ENCODE measurements at places on chromosomes 3 and 15. TPM values are rescaled to one million over a fixed set of nuclear protein-coding genes. Genes with fewer than 3 reads are reported as not detected.

The VPS18 gene
- 24.5 TPM for total RNA-seq

The SV2B gene
- total RNA-seq: 0.87 TPM

The TERB2 gene
- total RNA-seq: not detected

The GOLGA6L7 gene
- not detected for total RNA-seq

The HRG gene
- not detected for total RNA-seq

The ST8SIA2 gene
- not detected for total RNA-seq

DNA sequence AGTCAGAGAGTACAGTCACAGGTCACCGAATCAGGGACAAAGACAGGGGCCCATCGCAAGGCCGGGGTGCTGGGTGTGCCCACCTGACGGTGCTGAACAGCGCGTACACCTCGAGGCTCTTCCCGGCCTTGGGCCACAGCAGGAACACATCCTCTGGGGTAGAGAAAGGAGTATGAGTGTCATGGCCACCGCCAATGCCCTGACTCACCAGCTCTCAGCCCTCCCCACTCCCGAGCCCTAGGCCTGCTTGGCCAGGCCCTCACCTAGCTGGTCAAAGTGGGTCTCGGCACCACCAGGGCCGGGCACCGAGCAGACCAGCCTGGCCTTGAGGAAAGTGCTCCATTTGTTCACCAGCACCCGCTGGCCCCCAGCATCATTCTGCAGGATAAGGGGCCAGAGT is 4.2 kb downstream of the SEMA3G start:
- peak; percentile 51 for DNase-seq

DNA sequence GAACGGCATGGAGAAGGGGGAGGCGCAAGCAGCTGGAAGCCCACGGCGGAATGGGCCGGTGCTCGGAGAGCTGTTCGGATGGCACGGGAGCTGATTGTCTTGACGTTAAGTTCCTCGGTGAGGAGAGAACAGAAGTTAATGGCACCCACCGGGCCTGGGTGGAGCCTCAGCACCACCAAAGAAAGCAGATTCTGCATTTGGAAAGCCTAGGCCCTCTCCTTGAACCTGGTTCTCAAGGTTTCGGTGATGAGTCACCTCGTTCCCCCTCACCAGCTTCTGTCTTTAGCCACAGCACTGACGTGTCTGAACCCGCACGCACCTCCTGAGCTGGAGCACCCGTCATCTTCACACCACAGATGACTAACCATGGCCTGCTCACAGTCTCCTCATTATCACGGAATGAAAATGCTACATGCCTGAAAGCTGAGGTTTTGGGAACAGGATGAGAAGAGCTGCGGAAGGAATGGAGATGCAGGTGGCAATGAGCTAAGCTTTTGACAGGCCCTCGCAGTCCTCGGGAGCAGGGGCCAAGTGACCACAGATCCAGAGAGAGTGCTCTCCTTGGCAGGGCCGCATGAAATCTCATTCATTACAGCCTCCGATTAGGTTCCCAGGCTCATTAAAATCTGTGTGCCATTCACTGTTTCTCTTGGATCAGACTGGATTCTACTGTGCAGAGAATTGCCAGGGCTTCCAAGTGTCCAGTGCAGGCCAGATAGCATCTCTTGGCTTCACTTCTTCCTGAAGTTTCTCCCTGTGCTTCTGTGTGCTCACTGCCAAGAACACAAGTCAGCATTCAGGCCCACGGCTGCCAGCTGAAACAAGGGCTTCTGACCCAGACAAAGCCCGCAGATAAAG is 96.3 kb upstream of the DLG1 start:
- DNase-seq: no peak

DNA sequence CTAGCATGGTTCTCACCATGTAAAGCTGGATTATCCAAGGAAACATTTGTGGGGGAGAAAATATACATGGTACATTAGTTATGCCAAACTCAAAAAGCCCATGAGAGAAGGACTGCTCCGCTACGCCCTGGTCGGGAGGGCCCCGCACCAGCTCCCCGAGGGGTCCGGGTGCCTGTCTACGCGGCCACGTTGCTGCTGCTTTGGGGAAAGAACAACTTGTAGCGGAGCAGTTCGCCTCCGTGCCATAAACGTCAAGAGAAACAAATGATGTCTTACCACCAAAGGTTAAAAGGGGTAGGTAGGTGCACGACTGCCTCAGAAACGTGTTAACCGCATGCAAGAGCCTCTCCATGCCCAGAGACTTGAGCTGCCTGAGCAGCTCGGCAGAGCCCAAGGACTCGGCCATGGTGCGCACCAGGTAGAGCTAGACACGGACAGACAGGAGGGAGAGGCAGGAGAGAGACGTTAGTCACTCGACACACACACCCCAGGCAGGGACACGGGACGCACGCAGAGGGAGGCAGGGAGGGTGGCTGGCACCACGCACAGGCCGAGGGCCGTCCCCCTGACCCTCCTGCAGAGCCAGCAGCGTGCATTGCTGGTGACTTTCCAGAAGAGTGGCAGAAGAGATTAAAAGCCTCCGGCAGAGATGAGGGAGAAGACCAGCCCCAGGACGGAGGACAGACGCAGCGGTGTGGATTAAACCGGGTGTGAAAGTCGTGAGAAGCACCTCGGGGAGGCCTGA is 63.4 kb downstream of the CYFIP1 start:
- DNase-seq: no peak

DNA sequence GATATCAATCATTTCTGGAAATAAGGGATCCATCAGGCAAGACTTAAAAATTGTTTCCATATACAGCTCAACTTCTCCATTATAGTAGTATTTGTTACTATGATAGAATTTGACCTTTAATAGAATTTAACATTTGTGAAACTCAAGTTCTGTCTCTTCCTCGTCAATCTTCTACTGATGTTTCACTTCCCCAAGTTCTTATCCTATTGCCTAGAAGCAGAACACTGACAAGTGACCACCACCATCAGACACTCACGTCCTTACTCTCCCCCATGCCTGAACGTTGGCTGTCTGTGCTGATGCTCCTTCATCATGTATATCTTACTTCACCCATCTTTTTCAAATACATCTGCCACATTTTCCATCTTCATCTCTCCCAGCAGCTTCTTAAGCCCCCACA is 26.6 kb upstream of the TAFA4 start:
- DNase-seq: no peak

DNA sequence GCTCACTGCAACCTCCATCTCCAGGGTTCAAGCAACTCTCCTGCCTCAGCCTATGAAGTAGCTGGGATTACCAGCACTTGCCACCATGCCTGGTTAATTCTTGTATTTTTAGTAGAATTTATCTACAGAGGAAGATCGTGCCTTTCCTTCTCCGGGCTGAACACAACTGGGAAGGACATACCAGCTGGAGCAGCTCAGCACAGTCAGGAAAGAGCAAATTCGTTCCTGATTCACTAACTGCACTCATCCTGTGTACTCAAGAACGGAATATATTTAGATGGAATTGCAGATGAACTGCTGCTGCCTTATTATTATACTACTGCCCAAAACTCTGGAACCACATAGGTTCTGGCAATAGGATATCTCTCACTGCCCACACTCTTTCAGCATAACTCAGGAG is 27.1 kb upstream of the P4HTM start:
- no peak for DNase-seq

DNA sequence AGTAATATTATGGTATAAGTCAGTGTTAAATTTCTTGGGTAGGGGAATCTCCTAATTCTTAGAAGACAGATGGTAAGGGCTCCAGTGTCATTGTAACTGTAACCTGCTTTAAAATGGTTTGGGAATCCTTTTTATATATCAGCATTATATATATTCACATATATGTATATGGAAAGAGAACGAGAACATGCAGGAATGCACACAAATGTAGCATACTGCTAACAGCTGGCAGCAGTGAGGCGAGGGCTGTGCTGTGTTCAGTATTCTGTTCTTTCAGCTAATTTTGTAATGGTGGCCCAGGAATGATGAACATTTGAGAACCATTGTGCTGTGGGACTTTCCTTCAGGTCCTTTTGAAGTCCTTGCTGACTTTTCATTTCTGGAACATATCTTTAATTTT is 60.8 kb downstream of the EEFSEC start:
- DNase-seq: no peak

DNA sequence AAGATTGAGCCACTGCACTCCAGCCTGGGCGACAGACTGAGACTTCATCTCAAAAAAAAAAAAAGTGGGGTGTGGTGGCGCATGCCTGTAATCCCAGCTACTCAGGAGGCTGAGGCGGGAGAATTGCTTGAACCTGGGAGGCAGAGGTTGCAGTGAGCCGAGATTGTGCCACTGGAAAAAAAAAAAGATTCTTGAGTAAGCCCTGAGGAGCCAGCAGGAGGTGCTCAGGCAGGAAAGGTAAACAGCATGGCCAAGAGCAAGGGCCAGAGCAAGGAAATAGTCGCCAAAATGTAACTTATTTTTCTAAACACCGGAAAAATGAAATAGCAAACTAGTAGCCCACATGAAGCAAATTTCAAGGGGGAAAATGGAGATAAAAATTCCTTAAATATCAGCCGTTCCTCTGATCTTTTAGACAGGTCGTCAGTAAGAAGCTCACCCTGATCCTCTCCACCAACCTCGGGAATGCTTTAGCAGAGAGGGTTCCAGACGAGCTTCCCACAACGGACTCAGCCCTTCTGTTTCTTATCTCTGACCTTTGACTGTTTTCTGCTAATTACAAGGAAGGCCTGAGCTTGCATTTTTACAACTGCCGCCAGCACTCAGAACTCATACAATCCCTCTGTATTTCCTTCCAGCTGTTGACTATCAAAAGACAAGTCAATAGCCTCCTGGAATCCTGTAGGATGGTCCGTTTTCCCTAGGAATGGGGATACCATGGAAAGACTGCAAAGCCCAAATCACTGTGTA is 45.0 kb upstream of the AKAP13 start:
- no peak for DNase-seq

GRCh38 chr15:88376574-88377174 is 90.5 kb downstream of the MRPL46 start:
- no peak for DNase-seq

GRCh38 chr3:190941694-190942260 is 79.3 kb upstream of the GMNC start:
- DNase-seq: no peak

GRCh38 chr3:49724586-49724985 is 835 bp upstream of the GMPPB start:
- peak; percentile 67 for DNase-seq

GRCh38 chr15:25863111-25863967 is at the start of gene ATP10A:
Gene ATP10A, minus strand, starts transcription at chr15:25863327. Its CDS starts 231 bp downstream, at chr15:25863096.
- peak; percentile 84 for DNase-seq

GRCh38 chr3:45214061-45214680 is 11.9 kb downstream of the TMEM158 start:
- DNase-seq: no peak

DNA sequence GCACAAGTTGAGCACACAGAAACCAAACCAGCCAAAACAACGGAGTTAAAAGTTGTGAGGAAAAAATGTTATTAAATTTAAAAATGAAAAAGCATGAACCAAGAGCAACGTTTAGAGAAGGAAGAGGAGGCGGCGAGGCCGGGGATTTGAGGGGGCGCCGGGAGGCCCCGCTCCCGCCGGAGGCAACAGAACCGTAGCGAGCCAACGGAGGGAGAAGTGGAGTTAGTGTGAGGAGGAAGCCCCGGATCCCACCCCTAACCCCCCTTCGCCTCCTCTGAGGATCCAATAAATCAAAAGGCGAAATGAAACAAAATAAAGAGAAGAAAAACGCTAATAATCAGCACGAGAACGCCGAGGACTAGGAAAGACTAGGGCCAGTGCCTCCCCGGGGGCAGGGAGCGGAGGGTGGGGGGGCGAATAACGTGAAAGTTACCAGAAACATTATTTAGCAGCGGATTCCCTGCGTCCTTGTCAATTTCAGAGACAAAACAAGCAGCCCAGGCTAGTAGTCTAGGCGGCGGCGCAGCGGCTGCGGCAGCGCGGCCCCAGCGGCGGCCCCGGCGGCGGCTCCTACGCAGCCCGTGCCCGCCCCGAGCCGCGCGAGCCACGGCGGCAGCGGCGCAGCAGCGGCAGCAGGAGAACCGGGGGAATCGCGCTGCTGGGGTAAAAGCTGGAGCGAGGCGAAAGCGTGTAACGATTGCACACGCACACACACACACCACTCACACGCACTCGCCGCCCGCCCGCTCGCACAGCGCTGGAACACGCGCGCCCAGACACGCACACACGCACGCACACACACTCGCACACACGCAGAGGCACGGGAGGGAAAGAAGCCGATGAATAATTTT is 1.7 kb downstream of the MEIS2 start:
- DNase-seq: no peak

- no peak for DNase-seq
Measured at GRCh38 chr15:68515371-68516095, 63.3 kb upstream of the CORO2B start.

DNA sequence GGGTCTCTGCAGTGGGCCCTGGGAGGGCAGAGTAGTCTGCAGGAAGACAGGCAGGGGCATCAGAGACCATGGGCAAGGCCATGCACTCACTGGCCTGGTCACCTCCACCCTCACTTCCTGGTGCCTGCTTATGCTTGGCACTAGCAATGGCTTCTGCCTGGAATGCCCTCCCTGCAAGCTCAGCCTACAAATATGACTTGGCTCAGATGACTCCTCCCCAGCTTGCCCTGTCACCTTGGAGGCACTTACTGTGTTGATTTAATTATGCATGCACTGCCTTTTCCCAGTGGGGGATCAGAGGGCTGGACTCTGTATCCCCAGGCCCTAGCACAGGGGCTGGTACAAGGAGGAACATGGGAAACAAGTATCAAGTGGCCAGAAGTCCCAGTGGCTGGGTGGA is 7.8 kb downstream of the C3orf18 start:
- DNase-seq: no peak

DNA sequence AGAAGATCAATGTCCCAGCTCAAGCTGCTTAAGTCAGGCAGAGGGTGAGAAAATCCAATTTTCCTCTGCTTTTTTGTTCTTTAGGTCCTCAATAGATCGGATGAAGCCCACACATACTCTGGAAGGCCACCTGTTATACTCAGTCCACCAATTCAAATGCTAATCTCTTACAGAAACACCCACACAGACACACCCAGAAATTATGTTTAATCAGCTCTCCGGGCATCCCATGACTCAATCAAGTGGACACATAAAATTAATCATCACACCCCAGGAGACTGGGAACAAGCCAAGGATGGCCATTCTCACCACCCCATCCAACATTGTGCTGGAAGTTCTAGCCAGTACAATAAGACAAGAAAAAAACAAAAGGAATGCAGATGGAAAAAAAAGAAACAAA is 67.8 kb upstream of the SLC24A5 start:
- no peak for DNase-seq

DNA sequence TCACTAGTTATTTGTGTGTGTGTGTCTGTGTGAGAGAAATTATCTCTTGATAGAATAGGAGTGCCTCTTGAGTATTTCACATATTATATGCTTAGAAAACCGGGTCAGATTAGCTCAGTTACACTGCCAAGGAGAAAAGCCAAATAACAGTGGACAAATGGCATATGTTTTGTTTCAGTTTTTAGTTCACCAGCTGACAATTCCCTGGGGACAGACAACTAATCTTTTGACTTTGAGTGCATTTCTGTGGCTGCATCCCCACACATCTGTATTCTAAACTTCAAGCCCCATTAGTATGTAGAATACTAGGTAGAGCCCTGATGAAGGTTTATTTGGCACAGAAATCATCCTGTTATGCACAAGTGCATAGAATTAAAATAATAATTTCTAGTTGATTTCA is 227.7 kb upstream of the CNTN3 start:
- no peak for DNase-seq

Measured in upper lobe of right lung (tissue), 1 donor.